ENCODE measurements at places on chromosomes 5 and 9.

- DNase-seq, result no peak
These were observed 312.2 kb downstream of the ARRDC3 start for GRCh38 chr5:91070761-91071550.

DNA sequence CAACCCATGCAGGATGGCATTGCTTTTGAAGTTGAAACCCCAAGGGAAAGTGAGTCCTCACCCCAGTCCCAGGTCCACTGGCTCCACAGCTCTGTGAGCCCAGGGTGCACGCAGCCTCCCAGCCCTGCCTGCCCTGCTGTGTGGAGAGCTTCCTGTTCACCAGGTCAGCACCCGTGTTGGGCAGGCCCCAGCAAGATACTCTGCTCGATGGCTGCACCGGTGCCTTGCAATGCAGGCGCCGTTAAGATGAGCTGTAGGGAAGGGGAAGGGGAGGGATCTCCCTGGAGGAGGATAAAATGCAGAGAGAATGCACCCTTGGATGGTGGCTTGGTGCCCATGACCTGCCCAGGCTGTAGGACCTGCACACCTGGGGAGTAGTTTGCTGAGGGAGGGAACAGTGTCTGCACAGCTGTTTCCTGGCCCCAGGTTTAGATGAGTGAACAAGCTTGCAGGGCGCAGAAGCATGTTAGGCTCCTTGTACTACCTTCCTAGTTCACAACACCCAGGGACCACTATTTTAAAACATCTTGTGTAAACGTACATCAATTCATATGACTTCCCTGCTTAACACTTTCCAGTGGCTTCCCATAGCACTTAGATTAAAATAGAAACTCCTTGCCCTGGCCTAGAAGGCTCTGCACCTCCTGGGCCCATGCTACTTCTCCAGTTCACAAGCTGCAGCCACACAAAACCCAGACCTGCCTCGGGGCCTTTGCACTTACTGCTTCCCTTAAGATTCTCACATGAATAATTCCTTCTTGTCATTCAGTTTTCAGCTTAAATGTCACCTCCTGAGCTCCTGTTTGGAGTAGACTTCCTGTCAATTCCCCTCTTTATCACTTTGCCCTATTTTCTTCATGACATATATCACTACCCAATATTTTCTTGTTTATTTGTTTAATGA, 19.6 kb downstream of the FAT2 start:
- no peak for DNase-seq

DNA sequence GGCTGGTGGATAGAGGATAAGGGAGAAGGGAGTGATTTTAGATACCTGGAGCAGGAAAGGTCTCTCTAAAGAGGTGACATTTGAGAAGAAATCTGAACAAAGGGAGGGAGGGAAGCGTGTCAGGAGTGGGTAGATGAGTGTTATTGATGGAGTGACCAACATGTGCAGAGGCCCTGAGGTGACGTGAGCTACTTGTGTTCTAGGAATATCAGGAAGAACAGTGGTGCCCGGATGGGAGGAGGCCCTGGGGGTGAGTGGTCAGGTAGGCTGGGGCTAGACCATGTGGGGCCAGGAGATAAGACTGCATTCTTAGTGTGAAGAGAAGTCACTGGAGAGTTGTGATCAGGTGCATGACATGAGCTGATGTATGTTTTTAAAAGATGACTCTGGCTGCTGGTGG, 256.2 kb downstream of the ARHGAP26 start:
- DNase-seq, result no peak

- DNase-seq, result no peak
These were observed 9.3 kb downstream of the CAST start for GRCh38 chr5:96671441-96671840.
